ENCODE measurements at places on chromosomes 2 and 18. TPM values are rescaled to one million over a fixed set of nuclear protein-coding genes. Genes with fewer than 3 reads are reported as not detected.

The GTF2A1L gene
- 1.6 TPM for total RNA-seq

The MC4R gene
- 1.3 TPM for total RNA-seq

The MYO7B gene
- not detected for total RNA-seq

The C2orf80 gene
- total RNA-seq = 21.0 TPM

The FEV gene
- total RNA-seq = not detected

The PTPRN gene
- 30.7 TPM for total RNA-seq

The POTEJ gene
- total RNA-seq = not detected

The LPIN1 gene
- total RNA-seq = 50.1 TPM

The POTEF gene
- total RNA-seq = not detected

The SAG gene
- total RNA-seq = 0.63 TPM

The GAD1 gene
- total RNA-seq = 162 TPM

The B3GNT7 gene
- 1.3 TPM for total RNA-seq

The TMEM185B gene
- 20.0 TPM for total RNA-seq

The XIRP2 gene
- total RNA-seq = 0.31 TPM

The TP53I3 gene
- 17.2 TPM for total RNA-seq

The IL36RN gene
- total RNA-seq = not detected

The KCNK3 gene
- 5.0 TPM for total RNA-seq

The DTNB gene
- 47.0 TPM for total RNA-seq

All from parietal lobe (tissue), 2 donors.